IPS DF 19.7 (cell line): ENCODE measurements at places on chromosomes 3 and 15.

DNA sequence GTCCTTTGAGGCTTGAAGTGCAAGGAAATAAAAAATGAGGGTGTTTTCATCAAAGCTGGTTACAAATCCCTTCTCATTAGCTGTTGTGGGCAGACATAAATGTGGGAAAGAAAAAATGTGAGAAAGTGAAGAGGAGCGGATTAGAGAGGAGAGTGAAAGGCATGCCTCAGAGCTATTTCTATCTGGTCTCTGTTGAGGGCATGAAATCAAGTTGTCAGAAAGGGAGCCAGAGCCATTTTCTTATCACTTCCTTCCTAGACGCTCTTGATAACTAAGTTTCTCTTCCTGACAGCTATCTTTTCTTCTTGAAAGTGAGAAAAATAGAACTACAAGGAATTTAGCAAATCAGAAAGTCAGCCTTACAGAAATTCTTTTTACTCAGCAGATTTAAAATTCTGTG lies 20.8 kb upstream of the CAPN3 start:
- no peak for DNase-seq

- no peak for DNase-seq
Observed at GRCh38 chr3:52835766-52836470, 1.1 kb upstream of the MUSTN1 start.

- DNase-seq = no peak
Observed at GRCh38 chr3:193407112-193407511, 28.6 kb upstream of the ATP13A5 start.

- no peak for DNase-seq
Observed at GRCh38 chr15:62280625-62281024, 115.5 kb upstream of the C2CD4B start.

DNA sequence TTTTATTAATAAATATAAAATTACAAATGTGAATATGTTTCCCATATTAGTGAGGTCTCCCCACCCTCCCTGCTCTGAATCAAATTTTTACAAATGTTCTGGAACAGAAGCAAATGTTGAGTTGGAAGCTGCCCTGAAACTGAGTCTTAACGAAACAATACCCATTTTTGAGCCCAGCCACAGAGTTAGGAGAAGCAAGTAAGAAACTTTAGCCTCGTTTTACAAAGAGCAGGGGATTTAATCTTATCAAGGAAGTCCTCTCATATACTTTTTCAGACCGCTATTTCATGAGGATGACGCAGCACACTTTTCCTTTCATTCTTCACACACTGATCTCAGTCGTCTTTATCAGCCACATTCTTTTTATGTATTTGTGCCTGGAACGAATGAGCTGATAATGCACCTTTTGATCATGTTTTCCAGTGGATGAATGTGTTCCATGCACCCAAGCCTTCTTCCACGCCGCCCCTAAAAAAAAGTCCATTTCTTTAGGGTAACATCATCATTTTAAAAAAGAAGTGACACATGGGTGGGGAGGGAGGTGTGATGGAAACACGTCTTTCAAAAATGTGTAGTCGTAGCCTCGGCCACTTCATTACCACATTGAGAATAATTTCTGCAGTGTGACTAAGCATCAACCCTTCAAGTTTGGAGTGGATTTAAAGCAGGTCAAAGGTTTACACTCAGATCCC lies 48.1 kb downstream of the SETMAR start:
- DNase-seq = no peak

GRCh38 chr3:188440340-188440972 lies 286.5 kb downstream of the LPP start:
- no peak for DNase-seq

GRCh38 chr3:110966966-110967663 lies 104.5 kb upstream of the NECTIN3 start:
- DNase-seq = no peak

DNA sequence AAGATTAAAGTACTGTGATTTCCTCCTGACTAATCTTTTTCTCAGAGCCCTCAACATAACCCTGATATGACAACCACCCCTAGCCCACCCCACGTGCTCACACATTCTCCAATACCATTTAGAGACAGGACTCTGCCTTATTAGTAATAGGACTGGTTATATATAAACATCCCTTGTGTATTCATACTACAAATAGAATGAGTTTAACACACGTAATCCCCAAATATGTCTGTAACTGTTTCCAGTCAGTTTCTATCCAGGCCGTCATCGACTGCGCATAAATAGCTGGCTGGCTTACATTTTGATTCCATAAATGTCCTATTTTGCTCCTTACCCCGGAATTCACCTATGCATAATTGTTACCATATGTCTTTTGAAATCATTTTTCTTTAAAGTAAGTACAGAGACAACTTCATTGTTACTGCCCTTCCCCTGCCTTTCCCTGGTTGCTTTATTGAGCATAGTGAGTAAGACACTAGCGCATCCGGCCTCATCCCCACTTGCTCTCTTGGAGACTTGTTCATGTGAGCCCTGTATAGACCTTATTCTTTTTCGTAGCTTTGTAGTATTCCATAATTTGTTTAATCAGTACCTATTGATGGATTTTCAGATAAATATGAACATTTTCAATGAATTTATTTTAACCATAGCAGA lies 3.5 kb upstream of the P2RY14 start:
- no peak for DNase-seq

DNA sequence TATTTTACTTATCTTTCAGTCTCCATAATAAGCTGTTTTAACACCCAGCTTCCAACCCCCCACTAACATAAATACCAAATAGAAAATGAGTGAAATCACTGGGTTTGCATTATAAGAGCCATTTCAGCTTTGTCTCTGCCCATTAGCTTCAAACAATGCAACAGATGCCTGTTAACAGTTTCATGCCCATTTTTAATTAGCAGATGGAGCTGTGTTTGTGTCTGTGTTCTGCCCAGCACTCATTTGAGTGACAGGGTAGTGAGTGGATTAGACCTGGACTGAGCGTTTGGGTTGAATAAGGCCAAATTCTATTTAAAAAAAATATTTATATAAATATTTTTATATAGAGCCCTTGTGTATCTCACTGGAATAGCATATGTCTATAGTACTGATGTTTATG lies 7.4 kb downstream of the RAB8B start:
- DNase-seq = no peak

- DNase-seq = no peak
Observed at GRCh38 chr15:79164043-79164442, 73.5 kb upstream of the RASGRF1 start.

DNA sequence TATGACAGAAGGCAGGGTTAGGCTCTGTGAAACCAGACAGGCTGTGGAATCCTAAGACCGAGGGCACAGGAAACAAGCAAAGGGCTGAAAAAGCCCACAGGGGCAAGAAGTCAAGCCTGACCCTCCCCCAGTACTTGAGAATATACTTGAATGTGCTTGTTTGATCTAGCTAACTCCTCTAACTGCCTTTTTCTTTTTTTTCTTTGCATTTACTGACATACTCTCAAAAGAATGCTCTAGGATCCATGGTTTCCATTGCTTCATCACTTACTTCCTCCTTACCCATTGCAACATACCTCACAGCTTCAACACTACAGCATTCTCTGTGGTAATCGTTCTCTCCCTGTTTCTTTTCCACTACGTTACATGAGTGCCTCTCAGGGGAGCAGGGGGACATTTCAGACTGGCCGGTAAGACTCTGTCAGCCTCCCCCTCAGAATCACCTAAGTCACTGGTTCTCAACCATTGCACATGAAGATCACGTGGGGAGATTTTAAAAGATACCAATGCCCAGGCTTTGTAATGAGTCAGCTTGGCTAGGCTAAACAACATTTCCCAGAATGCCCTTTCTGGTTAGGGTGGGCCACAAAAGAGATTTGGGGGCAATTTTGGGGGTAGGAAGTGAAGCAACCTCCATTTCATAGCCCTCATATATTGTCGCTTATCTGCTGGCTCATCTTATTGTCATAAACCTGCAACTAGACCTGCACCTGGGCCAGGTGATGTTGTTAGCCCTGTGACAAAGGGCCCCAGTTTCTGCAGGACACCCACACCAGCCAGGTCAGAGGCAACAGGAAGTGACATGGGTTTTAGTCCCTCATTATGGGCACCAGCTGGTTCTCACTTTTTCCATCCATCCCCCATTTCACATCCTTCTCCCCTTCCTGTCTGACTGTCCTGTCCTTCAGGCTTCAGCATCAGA lies 24.6 kb upstream of the RSL24D1 start:
- DNase-seq = no peak

DNA sequence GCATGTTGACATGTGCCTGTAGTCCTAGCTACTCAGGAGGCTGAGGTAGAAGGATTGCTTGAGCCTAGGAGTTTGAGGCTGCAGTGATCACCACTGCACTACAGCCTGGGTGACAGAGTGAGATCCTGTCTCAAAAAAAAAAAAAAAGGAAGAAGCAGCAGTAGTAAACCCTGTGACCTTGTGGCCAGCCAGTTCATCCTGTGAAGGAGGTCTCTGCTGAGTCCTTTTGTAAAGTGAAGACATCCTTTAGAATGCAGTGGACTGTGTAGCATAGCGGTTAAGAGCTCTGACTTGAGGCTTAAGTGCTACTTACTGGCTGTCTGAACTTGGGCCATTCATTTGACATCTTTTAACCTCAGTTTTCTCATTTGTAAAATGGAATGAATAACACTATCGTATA lies 8.3 kb downstream of the EXOSC7 start:
- DNase-seq = no peak

GRCh38 chr15:85672332-85673084 lies 122.2 kb downstream of the KLHL25 start:
- DNase-seq = no peak

DNA sequence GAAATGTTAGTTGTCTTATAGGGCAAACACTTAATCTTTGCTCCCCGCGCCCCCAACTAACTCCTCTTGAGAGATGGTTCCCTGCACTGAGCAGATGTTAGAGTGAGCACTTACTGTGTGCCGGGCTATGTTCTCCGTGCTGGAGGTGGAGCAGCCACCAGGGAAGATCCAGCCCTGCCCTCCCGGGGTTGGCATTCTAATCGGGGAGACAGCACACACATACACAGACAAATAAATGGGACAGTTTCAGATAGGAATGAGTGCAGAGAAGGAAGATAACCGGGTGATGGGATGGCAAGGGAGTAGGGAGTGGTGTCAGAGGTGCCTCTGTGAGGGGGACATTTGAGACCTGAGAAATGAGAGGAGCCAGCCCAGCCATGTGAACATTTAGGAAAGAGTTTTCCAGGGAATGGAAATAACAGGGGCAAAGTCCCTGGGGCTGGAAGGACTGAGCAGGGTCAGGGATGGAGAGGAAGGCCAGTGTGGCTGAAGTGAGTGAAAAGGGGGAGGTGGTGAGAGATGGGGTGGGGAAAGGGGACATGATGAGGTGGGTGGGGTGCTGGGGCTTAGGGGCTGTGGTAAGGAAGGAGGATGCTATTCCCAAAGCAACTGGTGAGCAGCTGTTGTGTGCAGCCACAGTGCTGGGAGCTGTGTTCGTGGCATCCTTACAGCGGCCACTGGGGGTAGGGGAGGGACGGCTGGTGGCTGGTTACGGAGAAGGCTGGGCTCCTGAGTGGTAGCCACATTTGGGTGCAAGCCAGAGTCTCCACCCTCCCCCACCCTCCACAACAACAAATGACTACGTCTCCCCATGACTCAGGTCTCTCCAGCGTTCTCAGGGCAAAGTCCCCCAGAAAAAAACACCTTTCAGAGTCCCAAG lies 15.4 kb upstream of the FGD5 start:
- DNase-seq = no peak

DNA sequence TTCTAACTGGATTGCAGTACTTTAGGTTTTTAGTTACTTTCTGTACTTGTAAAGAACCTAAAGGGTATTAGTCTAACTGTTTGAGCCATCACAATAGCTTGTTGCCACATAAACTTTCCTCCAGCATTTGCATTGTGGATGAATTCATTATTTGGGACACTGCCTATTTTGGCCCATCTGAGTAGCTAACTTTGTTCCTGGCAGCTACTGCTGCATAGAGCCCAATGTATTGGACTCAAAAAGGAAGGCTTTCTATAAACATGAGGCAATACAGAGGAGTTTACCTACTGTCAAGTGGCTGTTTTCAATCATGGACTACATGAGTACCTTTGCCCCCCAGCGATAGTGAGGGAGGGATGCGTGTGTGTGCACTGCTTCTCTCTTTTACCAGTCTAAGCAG lies 1.9 kb downstream of the ROBO2 start:
- no peak for DNase-seq

DNA sequence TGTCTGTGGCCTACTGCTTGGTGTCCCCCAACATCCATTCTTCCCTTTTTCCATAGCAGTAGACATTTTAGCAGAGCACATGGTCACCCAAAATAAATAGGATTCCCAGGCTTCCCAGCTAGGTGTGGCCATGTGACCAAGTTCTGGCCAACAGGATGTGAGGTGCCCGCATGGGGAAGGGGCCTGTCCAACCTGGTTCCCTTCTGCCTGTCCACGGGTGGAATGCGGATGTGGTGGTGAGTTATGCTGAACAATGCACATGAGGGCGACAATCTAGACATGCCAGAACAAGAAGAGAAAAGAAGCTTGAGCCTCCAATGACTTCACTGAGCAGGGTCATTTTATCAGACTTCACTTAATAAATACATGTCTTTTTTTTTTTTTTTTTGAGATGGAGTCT lies 77.6 kb upstream of the DLG1 start:
- no peak for DNase-seq

DNA sequence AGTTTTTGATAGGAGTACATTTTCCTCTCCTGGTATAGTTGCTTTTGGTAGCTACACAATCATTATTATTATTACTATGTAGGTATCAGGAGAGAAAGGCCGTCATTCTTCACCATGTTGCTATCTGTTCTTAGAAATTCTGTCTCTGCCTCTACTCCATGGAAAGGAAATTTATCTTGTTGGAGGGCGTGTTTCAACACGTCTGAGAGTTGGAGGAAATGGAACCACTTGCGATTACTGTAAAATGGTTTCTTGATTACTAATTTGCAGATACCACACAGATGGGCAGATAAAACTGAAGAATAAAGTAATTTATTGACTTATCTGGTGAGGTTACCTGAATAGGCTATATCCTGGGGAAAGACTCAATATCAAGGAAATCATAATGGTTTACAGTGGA lies 488.4 kb downstream of the NR2F2 start:
- DNase-seq = no peak

DNA sequence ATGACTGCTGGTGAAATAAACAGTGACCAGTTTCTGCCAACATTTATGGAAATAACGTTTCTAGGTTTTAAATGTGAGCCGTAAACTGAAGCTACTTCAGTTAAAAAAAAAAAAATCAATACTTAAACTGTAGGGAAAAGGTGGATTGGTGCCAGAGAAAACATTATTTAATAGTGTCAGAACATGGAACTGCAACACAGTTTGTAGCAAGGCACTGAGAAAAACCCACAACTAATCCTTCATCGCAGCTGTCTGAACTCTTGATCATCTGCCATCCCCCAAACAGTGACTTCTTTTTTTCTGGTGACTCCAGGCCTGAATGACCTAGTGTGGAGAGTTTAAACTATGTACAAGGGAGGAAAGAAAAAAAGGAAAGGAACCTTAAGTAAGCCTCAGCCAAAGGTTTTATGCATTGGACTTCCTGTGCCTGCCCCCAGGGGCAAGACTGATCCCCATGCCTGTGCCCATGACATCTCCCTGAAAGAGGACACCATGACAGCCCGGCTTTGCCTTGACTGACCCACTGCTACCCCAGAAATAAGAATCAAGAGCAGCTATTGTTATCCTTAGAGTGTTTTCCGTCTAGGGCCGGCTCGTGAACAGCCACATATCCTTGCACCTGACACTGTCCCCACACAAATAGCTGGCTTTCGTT lies 33.1 kb downstream of the CRTAP start:
- DNase-seq = no peak

- no peak for DNase-seq
Observed at GRCh38 chr3:109071350-109072142, 46.4 kb downstream of the MORC1 start.
